ENCODE measurements at places on chromosomes 7 and 10. TPM values are rescaled to one million over a fixed set of nuclear protein-coding genes. Genes with fewer than 3 reads are reported as not detected.

DNA sequence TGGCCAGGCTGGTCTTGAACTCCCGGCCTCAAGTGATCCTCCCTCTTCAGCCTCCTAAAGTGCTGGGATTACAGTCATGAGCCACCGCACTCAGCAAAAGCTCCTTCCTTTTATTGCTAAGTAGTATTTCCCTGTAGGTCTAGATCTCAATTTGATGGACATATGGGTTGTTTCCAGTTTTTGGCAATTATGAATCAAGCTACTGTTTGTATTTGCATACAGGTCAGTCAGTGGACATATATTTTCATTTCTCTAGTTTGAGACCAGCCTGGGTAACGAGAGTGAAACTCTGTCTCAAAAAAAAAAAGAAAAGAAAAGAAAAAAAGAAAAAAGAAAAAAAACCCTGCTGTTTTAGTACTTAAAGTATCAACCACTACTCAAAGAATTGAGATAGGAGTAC is 6.4 kb upstream of the PRKRIP1 start:
- no peak for DNase-seq

- DNase-seq = no peak
These were observed 8.3 kb downstream of the C10orf62 start for GRCh38 chr10:97597778-97598177.

DNA sequence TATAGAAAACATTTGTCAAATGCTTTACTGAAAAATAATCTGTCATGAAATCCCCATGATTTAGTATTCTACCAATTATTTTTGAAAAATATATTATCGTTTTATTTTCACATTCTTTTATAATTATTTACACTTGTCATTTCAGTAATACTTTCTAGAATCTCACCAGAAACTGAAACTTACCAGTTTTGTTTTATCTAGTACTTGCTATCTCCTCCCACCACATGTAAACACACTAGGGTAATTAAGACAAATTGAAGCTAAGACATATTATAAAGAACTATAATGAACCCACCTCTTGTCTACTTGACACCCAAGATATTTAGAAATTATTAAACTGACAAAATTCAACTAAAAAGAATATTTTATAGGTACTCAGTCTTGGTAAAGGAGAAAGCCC is 51.5 kb upstream of the GRM3 start:
- DNase-seq = no peak

GRCh38 chr7:45713669-45714520 is 139.7 kb downstream of the ADCY1 start:
- DNase-seq = no peak

GRCh38 chr10:58885686-58886345 is 290.6 kb upstream of the PHYHIPL start:
- no peak for DNase-seq

GRCh38 chr7:28075674-28076358 is 104.8 kb downstream of the JAZF1 start:
- no peak for DNase-seq

DNA sequence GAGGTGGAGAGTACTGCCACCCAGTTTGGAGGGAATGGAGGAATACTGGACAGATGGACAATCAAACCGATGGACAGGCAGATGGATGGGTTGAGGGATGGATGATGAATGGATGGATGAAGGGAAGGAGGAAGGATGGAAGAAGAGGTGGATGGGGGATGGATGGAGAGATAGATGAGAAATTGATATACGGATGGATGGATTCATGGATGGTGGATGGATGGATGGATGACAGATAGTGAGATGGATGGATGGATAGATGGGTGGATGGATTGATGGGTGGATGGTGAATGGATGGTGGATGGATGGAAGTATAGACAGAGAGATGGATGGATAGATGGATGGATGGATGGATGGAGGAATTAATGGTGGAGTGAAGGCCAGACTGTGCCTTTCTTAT is 42.6 kb downstream of the ALOX5 start:
- no peak for DNase-seq

- DNase-seq = peak; percentile 40
These were observed 50.6 kb downstream of the ADAMTS14 start for GRCh38 chr10:70722820-70723424.

DNA sequence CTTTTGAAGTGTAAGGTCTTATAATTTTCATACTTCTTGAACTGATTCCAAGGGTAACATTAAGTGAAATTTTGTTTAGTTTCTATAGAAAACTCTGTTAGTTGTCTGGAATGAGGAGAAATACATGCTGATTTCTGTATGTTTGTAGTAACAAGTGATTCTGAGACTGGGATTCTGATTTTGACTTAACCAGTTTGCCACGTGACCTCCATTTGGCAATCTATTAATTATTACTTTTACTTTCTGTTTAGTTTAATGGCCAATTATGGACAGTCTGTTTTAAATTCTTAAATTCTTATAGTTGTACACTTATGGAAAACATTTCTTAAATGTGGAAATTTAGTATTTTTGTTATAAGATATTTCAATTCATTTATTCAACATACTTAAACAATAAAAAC is 163.1 kb downstream of the ADK start:
- no peak for DNase-seq

- no peak for DNase-seq
These were observed 185.5 kb downstream of the SEMA3A start for GRCh38 chr7:84009051-84009450.

- DNase-seq = no peak
These were observed 138.5 kb downstream of the LRRC4 start for GRCh38 chr7:127892488-127893314.

DNA sequence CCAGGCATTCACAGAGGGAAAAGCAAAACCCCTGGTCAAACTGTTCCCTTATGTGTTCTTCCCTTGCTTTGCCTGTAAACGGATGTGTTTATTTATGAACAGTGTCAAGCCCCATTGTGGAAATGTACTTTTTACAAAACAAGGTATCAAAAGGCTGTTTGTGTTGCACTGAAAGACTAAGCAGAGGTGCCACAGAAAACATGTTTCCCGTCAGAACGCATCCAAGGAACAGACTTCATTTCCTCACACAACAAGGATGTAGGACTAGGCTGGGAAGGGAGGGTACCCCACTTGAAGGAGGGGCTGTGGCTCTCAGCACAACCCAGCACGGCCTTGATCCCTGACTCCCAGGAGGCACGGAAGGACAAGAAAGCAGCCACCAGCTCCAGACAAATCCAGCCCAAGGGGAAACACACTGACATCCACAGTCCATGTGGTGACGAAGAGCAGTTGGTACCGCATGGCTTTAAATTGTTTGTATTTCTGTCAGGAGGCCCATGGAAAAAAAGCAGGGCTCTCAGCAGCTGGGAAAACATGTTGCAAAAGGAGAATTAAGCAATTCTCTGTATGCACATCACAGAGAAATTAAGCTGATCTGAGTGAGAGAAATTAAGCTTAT is 85.6 kb downstream of the RNF216 start:
- no peak for DNase-seq

DNA sequence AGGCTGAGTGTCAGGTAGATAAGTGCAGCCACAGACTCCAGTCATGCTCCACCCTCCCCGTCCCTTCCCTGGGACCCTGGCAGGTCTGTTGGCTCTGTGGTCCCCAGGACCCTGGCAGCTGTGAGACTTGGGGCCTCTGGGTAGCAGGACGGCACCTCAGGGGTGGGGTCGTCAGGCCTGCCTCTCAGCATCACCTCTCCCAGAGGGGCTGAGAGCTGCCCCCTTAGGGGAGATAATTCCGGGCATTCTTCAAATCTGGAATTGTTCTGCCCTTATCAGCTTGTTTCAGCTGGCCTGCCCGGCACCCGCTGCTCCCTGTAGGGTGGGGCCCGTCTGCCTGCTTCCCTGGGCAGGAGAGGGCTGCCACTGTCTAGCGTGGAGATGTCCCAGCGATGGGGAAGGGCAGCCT is 23.3 kb downstream of the PODXL start:
- DNase-seq = no peak

DNA sequence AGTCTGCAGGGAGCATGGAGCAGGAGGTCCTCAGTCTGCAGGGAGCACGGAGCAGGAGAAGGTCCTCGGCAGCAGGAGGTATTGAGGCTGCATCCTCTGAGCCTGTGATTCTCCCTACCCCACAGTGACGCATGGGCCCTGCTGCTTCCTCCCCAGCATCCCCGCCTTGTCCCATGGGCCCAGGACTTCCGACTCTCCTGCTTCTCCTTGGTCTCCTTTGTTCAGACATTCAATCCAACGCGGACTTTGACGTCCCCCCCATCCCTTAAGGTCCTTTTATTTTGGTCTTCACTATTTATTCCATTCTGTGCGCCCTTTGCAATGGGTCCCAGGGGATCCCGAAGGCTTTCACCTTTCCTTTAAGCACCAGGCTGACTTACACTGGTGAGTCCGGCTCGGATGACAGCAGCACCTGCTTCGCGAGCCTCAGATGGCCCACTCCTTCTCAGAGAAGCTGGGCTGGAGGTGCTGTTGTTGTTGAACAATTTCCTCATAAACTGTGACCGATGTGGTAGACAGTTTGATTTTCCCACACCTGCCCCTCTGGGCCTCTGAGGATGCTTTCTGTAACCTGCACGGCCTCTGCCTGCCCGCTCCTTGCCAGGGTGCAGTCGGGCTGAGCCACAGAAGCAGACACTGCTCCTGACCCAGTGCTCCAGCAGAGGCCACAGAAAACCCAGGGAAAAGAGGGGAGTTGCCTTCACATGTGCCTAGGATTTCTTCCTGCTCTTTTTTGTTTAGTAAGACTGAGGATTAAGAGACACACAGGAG is 407.2 kb upstream of the SHH start:
- no peak for DNase-seq

DNA sequence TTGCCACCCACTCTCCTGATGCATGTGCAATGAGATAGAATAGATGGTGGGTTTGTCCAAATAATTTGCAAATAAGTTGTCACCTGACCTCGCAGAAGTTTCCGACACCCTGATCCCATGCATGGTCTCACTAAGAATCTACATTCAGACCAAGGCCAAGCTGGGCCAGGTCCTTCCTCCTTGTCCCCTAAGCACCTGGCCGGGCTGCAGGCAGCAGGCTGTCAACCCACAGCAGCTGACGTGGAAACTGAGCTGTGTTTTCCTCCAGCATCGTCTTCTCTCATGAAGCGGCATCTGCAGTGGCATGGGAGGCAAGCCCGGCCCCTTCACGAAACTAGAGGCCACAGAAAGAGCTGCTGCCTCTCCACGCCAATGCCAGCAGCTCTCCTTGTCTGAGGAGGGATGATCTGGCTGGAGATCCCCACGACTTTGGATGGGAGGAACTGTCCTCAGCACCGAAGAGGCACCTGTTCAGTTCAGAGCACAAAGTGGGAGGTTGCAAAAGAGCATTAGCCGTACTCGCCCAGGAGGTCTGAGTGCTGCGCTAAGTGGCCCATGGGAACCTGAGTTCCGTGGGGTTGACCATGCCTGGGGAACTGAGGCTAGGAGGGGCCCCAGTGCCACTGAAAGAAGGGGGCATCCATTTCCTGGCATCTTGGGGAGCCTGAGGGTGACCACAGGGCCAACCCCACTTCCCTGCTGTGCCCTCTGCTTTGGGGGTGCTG is 110.5 kb upstream of the INSIG1 start:
- DNase-seq = no peak

DNA sequence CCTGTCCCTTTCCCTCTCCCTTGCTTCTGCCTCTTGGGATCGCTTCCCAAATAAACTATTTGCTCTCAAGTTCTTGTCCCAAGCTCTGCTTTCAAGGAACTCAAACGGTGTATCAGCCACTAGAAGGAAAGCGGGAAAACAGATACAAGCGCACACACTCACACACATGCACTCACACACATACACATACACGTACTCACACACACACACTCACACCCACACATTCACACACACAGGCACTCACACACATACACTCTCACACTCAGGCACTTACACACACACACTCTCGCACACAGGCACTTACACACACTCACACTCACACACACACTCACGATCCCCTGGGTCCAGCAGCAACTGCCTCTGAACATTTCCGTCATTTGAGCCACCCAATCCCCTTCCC is 121.9 kb downstream of the RAB11FIP2 start:
- no peak for DNase-seq

- DNase-seq = no peak
These were observed 573.3 kb downstream of the GALNT17 start for GRCh38 chr7:71705217-71705616.

DNA sequence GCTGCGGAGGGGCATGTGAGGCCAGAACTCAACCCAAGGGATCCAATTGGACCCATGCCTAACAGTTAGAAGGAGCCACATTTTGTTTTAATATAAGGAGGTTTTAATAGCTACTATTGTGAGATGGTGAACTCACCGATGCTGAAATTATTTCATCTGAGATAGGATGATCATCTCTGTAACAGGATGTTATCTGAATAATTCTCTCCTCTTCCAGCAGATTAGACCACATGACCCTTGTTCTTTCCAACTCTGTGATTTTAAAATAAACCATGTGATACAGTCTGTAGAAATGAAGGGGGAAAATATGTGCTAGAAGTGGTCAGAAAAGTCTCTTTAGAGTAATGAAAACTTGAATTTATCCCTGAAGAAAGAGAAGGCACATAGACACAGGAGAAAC is 385.8 kb downstream of the LRMDA start:
- DNase-seq = no peak

- DNase-seq = peak; percentile 67
These were observed 32.8 kb downstream of the IL15RA start for GRCh38 chr10:5944389-5945189.

DNA sequence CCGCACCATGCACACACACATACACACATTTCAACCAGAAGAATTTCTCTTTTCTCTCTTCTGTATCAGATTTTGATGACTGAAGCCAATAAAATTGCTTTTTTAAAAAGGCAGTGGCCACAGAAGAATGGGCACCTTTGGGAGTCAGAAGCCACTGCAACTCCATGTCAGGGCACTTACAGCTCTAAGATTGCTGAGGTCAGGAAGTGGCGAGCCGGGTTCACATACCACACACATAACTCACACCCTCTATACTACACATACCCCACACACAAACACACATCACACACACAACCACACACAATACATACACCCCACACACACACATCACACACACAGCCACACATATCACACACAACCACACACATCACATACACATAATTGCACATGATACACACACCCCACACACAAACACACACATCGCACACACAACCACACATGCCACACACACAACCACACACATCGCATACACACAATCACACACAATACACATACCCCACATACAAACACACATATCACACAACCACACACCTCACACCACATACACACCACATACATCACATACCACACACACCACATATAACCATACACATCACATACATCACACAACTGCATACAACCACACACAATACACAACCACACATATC is 31.2 kb downstream of the GPRIN2 start:
- DNase-seq = peak; percentile 73

SFRP4 gene
- not detected for total RNA-seq

COL17A1 gene
- total RNA-seq = 41.3 TPM

CYREN gene
- 70.5 TPM for total RNA-seq

ADCYAP1R1 gene
- not detected for total RNA-seq

UNCX gene
- total RNA-seq = not detected
